Osteoblast (primary cell): ENCODE measurements at places on chromosomes 3 and 15. TPM values are rescaled to one million over a fixed set of nuclear protein-coding genes. Genes with fewer than 3 reads are reported as not detected.

DNA sequence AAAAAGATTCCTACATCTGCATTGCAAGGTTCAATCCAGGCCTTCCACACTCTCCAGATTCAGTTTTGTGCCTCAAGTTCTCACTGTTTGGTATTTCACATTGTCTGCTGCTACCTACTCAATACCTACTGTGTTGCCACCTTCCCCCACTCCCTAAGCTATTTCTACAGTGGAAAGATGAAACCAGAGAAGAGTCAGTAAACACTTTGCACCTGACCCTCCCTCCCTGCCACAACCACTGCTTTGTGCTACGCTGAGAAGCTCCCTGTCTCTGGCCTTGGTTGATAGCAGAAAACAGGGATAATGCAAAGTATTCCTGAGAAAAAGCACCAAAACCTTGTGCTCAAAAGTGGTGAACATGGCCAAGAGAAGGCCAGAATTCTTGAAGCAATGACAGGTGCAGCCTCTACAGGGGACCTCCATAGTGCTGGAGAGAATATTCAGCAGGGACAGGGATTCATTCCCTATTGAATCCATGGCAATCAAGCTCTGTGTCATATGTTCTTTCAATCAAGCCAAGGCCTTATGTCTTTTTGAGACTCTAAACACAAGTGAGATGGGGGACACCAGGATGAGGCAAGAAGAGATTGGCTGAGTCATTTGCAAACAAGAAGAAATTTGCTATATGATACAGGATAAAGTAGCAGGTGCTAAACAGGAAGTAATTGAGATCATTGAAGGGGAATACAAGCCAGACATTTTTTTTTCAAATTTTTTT is 83.5 kb upstream of the LIPC start:
- no peak overlapping the region for H3K27ac ChIP-seq
- no peaks in the 10 kb centered on the region for H3K36me3 ChIP-seq
- no peak for DNase-seq
- H3K4me1 ChIP-seq, result no peaks in the 10 kb centered on the region
- H3K27me3 ChIP-seq, result peaks cover 31% of the 10 kb centered on the region

- no peak overlapping the region for H3K4me3 ChIP-seq
- DNase-seq, result no peak
Observed at GRCh38 chr3:31937225-31937624, 43.8 kb downstream of the OSBPL10 start.

Gene CD96
- under 0.01 TPM in 1 of 2 replicates, not detected in the other for total RNA-seq

Gene UQCC5
- 6.5 and 8.3 TPM in 2 replicates for total RNA-seq

GRCh38 chr15:41161736-41162135 is 45.7 kb upstream of the INO80 start:
- no peak overlapping the region for H3K4me3 ChIP-seq
- no peaks in the 10 kb centered on the region for H3K27me3 ChIP-seq
- H3K36me3 ChIP-seq, result no peaks in the 10 kb centered on the region

DNA sequence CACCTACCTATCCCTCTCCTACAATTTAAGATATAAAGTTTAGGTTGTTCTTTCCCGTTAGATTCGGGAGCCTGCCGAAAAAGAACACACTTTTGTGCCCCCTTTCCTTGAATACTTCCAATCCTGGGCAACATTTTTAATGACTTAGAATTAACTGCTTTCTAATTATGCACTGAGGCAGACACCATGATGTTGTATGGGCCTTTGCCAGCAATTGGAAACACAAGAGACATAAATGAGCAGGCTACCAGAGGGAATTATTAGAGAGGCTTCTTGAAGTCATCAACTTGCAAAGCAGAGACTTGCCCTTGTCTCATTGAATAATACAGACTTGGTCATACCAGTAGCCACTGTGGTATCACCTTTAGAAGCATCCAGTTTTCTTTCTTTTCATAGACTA is 96.8 kb downstream of the CDIN1 start:
- no peaks in the 10 kb centered on the region for H3K36me3 ChIP-seq
- no peaks in the 10 kb centered on the region for H3K4me1 ChIP-seq
- H3K4me3 ChIP-seq, result no peak overlapping the region

- H3K4me3 ChIP-seq, result no peak overlapping the region
- H3K36me3 ChIP-seq, result no peaks in the 10 kb centered on the region
- no peaks in the 10 kb centered on the region for H3K27me3 ChIP-seq
Observed at GRCh38 chr3:71380096-71380495, 203.4 kb downstream of the FOXP1 start.

DNA sequence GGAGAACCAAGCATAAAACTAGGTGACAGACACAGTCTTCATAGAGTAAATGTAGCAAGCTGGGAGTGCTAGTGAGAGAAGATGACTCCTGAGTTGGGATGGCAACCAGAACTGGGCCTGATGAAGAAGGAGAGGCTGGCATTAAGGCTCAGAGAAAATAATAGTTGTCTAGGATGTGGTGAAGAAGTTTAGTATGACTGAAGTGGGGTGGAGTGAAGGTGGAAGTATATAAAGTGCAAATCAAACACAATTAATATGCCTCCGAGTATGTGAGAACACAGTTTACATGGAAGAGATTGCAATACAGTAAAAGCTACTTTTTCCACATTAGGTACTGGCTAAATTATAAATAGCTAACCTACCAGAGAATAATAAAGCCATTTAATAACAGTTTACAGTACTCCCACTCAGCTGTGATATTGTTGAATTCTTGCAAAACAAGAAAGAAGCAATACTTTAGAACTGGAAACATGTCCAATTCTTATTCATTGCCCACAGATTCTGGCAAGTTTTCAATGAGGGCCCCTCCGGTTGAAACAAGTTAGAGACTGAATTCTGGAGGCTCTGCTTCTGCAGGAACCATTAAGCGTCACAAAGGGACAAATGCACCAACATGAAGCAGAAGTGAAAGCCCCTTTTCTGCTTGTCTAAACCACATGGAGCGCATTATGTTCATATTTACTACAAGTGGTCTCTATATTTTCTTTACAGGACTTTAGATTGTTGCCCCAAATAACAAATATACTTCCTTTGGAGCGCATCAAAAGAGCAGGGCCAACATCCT is 243.7 kb downstream of the SLC9A9 start:
- H3K4me3 ChIP-seq, result no peak overlapping the region
- no peaks in the 10 kb centered on the region for H3K36me3 ChIP-seq
- H3K27me3 ChIP-seq, result no peaks in the 10 kb centered on the region
- DNase-seq, result no peak
- no peak overlapping the region for H3K27ac ChIP-seq

Gene CLRN1
- total RNA-seq, result not detected in 2 replicates

DNA sequence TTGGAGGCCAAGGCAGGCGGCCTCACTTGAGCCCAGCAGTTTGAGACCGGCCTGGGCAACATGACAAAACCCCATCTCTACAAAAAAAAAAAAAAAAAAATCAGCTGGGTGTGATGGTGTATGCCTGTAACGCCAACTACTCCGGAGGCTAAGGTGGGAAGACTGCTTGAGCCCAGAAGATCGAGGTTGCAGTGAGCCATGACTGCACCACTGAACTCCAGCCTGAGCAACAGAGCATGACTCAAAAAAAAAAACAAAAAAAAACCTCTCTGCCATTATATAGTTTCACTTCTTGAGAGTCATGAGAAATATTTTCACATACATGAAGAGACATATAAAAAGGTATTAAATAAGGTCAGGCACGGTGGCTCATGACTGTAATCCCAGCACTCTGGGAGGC is 45.9 kb upstream of the CP start:
- no peak overlapping the region for H3K27ac ChIP-seq
- H3K27me3 ChIP-seq, result no peaks in the 10 kb centered on the region
- no peaks in the 10 kb centered on the region for H3K4me1 ChIP-seq
- no peak overlapping the region for H3K4me3 ChIP-seq
- H3K36me3 ChIP-seq, result no peaks in the 10 kb centered on the region

DNA sequence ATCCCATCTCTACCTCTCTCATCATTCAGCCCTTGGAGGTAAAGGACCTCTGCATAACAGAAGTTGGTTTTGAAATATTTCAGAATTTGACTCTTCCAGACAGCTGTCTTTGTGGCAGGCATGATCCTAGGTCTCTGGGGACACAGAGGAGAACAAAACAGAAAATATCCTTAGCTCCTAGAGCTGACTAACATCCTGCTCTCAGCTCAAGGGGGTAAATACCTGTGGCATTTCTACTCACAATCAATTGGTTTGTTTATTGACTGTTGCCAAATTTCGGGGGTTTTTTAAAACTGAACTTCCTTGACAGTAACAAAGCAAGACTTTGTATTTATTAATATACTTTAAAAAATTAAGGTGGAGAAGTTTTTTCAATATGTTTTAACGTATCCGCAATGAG is 78.8 kb downstream of the EOMES start:
- H3K36me3 ChIP-seq, result no peaks in the 10 kb centered on the region
- peak overlapping the region; percentile 49 for H3K27ac ChIP-seq

DNA sequence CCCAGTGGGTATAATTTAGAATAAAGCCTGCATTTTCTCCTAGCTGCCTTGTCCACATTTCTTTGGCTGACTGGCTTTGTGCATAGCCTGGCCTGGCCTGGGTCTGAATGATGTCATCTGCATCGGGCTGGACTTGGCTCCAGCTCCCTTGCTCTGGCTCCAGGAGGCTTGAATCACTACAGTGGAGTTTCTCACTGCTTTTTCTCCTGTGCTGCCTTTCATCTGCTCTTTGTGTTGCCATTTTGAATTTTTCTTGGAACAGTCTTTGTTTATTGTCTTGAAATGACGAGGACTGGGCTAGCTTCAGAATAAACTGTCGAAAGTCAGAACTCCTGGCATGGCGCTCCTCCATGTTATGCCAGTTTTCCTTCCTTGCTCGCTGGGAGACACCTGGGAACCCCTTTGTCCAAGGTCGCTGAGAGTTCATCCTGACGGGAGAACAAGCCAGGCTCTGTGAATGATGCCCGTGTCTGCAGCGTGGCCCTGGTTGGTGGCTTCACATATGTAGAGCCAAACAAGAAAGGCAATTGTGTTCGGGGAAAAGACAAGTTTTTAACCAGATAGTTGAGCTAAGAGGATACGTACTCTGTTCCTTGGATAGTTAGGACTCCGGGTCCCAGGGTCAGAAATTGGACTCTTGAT is 258.9 kb downstream of the PDZRN3 start:
- no peaks in the 10 kb centered on the region for H3K4me1 ChIP-seq
- H3K36me3 ChIP-seq, result no peaks in the 10 kb centered on the region
- no peaks in the 10 kb centered on the region for H3K27me3 ChIP-seq
- peak; percentile 88 for DNase-seq

GRCh38 chr3:170997961-170998913 is 28.3 kb downstream of the SLC2A2 start:
- H3K36me3 ChIP-seq, result no peaks in the 10 kb centered on the region
- no peak for DNase-seq
- H3K4me1 ChIP-seq, result peaks cover 39% of the 10 kb centered on the region
- H3K27ac ChIP-seq, result peak overlapping the region; percentile 41
- H3K4me3 ChIP-seq, result no peak overlapping the region

DNA sequence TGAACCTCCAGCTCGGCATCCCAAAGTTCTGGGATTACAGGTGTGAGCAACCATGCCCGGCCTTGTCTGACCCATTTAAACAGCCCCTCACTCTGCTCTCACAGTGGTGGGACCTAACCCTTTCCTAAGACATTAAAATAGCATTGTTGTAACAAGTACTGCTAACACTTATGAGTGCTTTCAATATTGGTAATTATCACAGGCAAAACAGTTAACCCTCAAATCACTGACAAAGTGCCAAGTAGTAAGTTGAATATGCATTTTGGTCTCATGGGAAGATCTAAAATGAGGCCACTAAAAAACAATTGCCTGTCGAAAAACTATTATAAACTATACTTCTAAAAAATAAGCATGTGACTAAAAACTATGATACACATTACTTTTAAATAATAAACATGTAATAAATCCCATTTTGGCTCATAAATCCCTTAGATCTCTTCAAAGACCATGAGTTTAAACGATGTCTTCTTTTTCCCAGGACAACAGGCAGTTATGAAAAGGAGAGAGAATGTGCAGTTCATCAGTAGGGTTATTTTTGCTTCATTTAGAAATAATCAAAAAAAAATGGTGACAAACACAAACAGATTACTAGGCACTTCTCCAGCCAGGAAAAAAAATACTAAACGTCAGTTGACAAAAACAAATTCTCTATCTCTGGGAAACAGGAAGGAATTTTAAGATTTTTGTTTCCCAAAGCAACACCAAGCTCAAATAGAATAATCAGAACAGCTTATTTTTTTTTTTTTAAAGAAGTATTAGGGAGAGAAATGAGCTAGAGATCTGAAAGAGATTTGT is 95.4 kb downstream of the RFTN1 start:
- no peaks in the 10 kb centered on the region for H3K36me3 ChIP-seq
- DNase-seq, result no peak
- H3K4me3 ChIP-seq, result no peak overlapping the region

DNA sequence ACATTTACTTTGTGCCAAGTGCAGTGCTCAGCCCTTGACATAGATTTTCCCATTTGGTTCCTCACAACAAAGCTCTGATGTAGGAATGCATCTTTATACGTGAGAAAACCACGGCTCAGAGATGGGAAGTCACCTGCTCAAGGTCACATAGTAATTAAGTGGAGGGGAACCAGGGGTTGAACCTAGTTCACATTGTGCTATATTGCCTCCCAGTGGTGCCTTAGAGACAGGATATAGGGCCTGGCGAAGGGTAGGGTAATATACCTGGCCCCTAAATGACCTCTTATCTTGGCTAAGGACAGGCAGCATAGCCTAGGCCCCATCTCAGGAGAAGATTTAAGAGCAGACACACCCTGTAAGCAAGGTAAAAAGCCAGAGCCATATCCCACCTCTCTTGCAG is 71.5 kb downstream of the FOXP1 start:
- H3K4me3 ChIP-seq, result no peak overlapping the region
- no peak for DNase-seq
- H3K4me1 ChIP-seq, result peaks cover 54% of the 10 kb centered on the region
- H3K36me3 ChIP-seq, result no peaks in the 10 kb centered on the region

GRCh38 chr15:48471073-48471472 is 139.8 kb downstream of the DUT start:
- H3K4me3 ChIP-seq, result no peak overlapping the region
- H3K27me3 ChIP-seq, result no peaks in the 10 kb centered on the region
- H3K36me3 ChIP-seq, result peaks cover 92% of the 10 kb centered on the region
- no peak overlapping the region for H3K27ac ChIP-seq

Gene CHMP2B
- 55.4 and 63.1 TPM in 2 replicates for total RNA-seq

DNA sequence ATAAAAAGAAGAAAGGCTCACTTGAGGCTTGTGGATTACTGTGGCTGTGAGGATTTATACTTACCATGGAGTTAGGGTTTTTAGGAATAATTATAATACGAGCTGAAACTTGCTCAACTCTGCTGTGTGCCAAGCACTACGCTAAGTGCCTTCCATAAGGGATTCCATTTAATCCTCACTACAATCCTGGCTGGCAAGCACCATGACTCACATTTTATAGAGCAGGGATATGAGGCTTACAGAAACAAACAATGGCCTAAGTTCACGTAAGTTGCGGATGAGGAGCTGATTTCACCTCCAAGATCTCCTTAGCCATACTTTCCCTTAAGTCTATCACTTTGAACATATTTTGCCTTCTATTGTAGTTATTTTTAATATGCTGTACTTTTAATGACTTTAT is 43.9 kb upstream of the ARL8B start:
- peak; percentile 89 for DNase-seq
- H3K4me1 ChIP-seq, result peaks cover 6% of the 10 kb centered on the region
- no peak overlapping the region for H3K4me3 ChIP-seq
- H3K27me3 ChIP-seq, result peaks cover 9% of the 10 kb centered on the region

GRCh38 chr15:75649848-75650247 is 2.1 kb downstream of the SNX33 start:
- H3K27ac ChIP-seq, result peak overlapping the region; percentile 33
- H3K36me3 ChIP-seq, result peaks cover 23% of the 10 kb centered on the region
- peaks cover 50% of the 10 kb centered on the region for H3K4me1 ChIP-seq
- peak overlapping the region; percentile 96 for H3K4me3 ChIP-seq
